ENCODE measurements at places on chromosomes 4 and X. TPM values are rescaled to one million over a fixed set of nuclear protein-coding genes. Genes with fewer than 3 reads are reported as not detected.

GRCh38 chr4:76238701-76239100 is 12.8 kb upstream of the FAM47E start:
- DNase-seq: no peak

DNA sequence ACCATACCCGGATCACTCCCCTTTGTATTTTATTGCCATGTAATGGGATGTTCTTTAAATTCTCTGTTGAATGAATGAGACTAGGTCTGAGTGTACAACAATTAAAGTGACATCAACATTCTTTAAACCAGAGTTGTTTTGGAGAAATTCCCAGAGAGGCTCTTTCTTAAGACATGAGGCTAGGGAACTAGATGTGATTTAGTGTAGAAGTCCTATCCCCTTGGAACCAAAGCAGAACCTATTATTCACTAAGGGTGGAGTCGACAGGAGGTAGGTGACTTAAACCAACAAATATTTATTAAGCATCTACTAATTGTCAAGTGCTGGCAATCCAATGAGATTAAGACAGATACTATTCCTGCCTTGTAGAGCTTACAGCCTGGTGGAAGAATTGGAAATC is 1.7 kb downstream of the EIF1AX start:
- DNase-seq: peak; percentile 75

GRCh38 chr4:37721995-37722638 is 35.9 kb upstream of the RELL1 start:
- DNase-seq: no peak

GRCh38 chr4:13611283-13611842 is 16.2 kb downstream of the BOD1L1 start:
- peak; percentile 64 for DNase-seq

DNA sequence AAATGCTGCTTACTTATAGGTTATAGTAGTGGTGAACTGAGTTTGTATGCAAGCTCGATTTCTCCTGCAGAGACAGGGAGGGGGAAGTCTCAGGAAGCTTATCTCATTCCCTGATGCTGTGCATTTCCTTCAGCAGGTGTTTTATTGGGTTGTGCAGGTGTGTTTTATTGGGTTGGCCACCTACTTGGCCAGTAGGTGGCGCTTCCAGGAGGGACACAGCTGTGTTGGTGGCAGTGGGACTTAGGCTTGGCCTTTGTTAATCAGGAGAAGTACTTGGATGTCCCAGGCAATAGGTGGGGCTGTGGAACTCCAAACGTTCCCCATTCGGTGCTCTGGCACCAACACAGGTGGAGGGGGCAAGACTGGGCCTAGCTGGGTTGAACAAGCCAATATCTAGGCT is 196.0 kb upstream of the DCAF8L1 start:
- DNase-seq: no peak

DNA sequence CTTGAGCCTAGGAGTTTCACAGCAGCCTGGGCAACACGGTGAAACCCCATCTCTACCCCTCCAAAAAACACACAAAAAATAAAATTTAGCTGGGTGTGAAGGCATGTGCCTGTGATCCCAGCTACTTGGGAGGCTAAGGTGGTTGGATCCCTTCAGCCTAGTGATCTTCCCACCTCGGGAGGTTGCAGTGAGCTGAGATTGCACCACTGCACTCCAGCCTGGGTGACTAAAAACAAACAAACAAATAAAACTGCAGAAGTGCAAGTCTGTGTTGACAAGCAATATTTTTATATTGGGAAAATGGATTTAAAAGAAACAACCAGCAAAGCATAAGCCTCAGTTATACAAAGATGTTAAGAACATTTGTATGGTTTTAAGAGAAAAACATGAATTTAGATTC is 46.1 kb downstream of the IGFBP7 start:
- no peak for DNase-seq

- no peak for DNase-seq
These were observed 31.2 kb downstream of the ZFYVE28 start for GRCh38 chr4:2387218-2387617.

DNA sequence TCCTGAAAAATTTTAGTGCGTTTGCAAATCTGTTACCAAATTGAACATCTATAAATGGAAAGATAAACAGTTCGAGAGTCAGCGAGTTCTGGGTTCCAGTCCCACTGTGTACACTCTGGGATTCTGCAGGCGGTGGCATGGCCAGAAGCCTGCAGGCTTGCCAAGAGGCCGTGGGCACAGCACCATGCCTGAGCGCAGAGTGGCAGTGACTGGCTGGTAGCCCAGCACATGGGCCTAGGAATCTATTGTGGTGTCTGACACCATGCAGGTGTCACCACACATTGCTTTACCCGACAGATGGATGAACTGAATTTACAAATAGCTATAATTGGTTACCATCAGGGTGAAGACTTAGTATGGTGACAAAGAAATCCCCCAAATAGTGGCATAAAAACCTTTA is 71.7 kb upstream of the TLR3 start:
- DNase-seq: no peak

DNA sequence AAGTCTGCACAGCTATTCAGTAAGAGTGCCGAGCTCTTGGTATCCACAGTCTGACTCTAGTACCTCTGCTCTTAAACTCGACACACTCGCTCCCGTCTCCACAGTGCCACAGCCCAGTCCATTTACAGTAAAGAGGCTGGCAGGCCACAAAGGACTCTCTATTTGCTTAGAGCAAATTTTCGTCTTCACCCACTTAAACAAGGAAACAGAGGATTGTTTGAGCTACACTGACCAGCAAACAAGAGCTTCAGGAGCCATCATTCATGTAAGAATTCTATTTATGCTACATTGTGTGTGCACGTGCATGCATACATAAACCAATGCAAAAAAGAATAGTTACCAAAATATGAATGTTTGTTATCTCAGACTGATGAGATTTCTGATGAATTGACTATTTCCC is 290.2 kb downstream of the USP46 start:
- no peak for DNase-seq

DNA sequence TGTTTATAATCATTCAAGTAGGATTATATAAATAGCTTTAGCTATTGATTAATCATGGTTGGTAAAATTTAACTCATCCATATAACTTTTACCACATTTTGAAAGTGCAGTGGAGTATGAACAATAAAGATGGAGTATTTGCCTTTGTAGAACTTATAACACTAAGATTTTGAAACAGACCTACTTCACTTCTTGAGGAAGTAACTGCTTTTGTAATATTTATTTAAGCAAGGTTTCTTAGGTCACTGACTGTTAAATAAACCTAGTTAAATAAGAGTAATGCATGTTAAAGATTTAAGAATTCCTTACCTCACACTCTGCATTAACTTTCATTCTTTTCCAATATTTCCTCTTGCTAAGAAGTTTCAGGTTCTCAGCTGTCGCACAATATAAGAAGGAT is 242.5 kb downstream of the CFAP299 start:
- DNase-seq: no peak

DNA sequence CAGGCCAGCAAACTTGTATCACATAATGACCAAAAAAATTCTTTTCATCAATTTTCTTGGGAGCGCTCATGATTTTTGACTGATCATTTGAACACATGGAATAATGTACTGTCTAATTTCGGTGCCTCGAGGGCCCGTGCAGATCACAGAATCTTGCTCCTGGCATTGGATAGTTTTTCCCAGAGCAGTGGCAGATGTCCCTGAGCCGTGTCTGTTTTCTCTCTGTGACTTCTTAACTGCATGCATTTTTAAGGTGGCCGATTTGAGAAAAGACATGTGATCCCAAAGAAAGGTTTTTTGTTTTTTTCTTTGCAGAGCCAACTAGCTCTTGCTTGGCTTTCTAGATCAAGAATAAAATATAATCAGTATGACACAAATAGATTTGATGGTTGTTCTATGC is 19.7 kb downstream of the GPRIN3 start:
- DNase-seq: no peak

GRCh38 chr4:99887837-99888236 is 6.4 kb downstream of the LAMTOR3 start:
- DNase-seq: peak; percentile 63

- DNase-seq: peak; percentile 59
These were observed 47.3 kb upstream of the TLR3 start for GRCh38 chr4:186021461-186022167.

DNA sequence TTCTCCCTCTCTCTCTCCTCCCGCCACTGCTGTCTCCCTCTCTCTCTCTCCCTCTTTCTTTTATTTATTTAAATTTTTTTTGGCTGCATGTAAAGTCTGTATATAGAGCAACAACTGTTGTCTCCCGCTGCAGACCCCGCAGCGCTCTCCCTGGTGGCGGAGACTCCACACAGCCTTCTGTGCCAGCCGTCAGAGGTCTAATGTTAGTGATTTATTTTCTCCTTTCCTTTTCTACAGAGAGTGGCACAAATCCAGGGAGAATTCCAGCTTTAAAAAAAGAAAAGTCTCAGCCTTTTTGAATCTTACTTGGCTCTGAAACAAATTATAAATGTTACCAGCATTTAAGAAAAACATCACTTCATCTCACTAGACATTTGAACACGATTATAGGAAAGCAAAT is 106.2 kb downstream of the FAM9B start:
- no peak for DNase-seq

GRCh38 chrX:40244980-40245379 is 147.2 kb upstream of the BCOR start:
- peak; percentile 81 for DNase-seq

GRCh38 chrX:8939322-8939721 is 94.6 kb downstream of the FAM9B start:
- DNase-seq: no peak

GRCh38 chr4:55884093-55884850 is 30.8 kb downstream of the EXOC1 start:
- no peak for DNase-seq

DNA sequence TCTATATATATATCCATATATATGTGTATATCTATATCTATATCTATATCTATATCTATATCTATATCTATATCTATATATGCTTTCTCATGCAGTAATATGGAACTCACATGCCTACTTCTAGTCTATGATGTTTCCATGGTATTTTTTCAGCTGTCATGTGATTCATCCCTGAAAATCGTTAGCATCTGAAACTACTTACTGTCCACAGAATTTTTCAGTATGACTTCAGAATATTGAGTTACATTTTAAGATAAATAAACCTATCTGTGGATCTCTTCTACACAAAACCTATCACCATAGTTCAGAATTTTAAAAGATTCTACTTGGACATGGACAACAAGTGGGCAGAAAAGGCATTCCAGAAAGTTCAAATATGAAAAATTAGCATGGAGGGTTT is 855.1 kb upstream of the INTU start:
- DNase-seq: peak; percentile 70

GRCh38 chrX:47145395-47146120 is 537 bp downstream of the RBM10 start:
- DNase-seq: peak; percentile 10

DNA sequence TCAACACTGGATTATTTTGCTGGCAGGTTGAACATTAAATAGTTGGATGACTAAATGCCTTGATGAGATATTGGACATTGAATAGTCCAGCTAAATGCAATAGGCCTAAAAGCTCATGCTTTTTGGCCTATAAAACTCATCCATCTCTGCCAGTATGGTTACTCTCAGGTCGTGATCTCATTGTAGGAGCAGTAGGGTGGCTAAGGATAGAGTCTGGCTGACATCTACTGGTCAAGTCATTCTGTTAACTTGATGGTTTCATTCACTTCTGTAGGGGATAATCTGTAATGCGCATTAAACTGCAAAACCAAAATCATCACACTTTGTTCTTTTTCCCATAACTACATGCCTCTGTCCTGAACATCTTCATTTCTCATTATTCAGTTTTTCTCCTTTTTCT is 227.0 kb downstream of the DKK2 start:
- peak; percentile 74 for DNase-seq

- DNase-seq: peak; percentile 8
These were observed 71.2 kb upstream of the GRID2 start for GRCh38 chr4:92232566-92232965.

- DNase-seq: no peak
These were observed 17.4 kb upstream of the FAM47E start for GRCh38 chr4:76233967-76234678.

DNA sequence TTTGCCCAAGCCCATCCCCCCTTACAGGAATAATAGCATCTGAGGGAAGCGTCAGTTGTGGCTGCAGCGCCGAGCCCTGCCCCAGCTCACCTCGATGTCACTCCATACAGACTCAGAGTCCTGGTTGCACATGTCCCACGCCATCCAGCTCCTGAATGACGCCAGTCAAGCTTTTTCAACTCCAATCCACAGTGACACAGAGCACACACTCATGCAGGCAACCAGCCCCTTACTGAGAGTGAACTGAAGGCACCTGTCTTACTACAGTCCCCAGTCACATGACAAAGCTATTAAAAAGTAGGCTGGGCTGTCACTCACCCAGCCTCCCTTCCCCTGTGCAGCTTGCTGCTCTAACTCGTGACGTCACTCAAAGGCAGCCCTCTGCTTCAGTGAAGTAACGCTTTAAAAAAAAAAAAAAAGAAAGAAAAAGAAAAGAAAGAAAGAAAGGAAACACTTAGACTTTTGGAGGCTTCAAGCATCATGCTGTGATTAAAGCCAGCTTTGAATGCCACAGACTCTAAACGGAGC is at the start of gene PPARGC1A:
TSS of gene PPARGC1A (minus strand) at position 234 of the 528 bp plus-strand sequence. CDS start at position 144, 90 bp downstream.
- DNase-seq: no peak

DNA sequence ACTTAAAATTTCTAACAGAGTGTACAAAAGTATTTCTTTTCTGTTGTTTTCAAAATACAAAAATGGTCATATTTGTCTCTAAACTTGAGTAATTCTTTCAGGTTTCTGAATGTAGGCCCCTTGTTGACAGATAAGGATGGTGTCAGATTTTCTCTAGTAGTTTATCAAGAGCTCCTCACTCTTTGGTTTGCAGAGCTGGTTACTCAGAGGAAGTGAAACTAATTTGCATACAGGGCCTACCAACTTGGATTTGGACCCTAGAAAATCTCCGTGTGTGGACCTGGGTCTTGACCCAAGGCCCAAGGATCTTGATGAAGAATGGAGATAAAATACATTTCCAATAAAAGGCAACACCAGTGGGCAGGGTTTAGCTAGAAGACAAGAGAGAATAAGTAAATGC is 433 bp upstream of the ADH6 start:
- DNase-seq: no peak

Gene EFHC2
- total RNA-seq: 0.45 TPM

Gene IQCM
- 0.27 TPM for total RNA-seq

Gene FHIP1A
- total RNA-seq: 0.99 TPM

Gene DCAF4L1
- total RNA-seq: 0.25 TPM

Gene DGKK
- total RNA-seq: not detected

Gene DMRTC1
- not detected for total RNA-seq

Gene CORIN
- under 0.01 TPM for total RNA-seq

Gene TMEM156
- 0.18 TPM for total RNA-seq

Gene POU3F4
- total RNA-seq: not detected

Gene ARHGAP4
- 0.27 TPM for total RNA-seq

Gene FAM53A
- 1.6 TPM for total RNA-seq

Gene DNASE1L1
- 31.0 TPM for total RNA-seq

Gene DGAT2L6
- not detected for total RNA-seq

Gene SSX2
- total RNA-seq: not detected

Gene DDX53
- total RNA-seq: not detected

Gene LUZP4
- total RNA-seq: not detected

Gene SPANXN3
- total RNA-seq: not detected

Gene CHRNA9
- total RNA-seq: 0.09 TPM

Gene TCEAL9
- 225 TPM for total RNA-seq

Data from fibroblast of the aortic adventitia (primary cell).